ENCODE measurements at places on chromosomes 7 and 10. TPM values are rescaled to one million over a fixed set of nuclear protein-coding genes. Genes with fewer than 3 reads are reported as not detected.

LARP4B gene
- 83.3 TPM for polyA plus RNA-seq

DNA sequence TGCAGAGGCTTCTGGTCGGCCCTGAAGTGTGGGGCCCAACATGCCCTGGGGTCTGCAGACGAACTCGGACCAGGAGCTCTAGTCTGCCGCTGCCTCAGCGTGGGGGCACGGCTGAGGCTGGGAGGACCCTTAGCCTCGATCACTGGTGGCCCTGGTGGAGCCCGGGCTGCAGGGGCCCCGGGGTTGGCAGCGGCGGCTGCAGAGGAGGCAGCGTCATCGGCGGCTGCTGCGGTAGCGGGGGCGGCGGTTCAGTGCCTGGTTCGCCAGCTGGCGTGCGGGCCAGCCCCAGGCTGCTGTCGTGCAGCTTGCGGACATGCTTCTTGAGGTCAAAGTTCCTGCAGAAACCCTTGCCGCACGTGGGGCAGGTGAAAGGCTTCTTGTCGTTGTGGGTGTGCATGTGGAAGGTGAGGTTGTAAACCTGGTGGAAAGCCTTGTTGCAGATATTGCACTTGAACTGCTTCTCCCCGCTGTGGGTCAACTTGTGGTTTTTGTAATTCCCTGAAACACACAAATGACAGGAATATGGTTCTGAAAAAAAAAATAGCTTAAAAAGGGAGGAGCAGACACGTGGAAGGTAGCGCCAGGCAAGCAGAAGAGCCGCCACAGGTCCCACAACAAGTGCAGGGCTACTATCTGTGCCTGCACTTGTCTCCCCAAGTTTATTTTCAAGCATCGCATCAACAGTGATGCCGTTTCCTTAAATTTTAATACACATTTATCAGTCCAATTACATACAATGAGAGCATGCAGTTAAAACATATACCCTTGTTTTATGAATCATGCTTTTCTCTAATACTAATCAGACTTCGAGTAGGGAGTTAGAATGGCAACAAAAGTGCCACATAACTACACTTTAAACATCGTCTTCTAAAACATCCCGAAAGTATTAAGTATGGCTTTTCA lies 2.4 kb downstream of the FEZF1 start:
- DNase-seq, result no peak

DNA sequence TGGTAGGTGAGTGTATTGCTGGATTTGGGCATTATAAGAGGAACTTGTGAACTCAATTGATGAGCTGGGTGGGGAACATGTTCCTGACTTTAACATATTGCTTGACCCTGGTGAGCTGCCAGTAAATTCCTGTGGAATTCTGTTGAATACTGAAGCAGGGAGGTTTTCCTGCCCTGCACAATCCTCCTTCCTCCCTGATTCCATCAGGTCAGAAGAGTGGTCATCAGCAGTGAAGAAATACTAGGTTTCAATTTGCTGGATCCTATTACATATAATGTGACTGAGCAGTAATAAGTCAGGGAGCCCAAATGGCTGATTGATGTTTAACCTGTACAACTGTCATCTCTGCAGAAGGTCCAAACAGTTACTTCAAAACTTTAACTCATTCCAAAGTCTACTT lies 581.2 kb downstream of the SUGCT start:
- DNase-seq, result no peak

- no peak for DNase-seq
Measured at GRCh38 chr10:45602082-45602730, 70.4 kb downstream of the ZFAND4 start.

DNA sequence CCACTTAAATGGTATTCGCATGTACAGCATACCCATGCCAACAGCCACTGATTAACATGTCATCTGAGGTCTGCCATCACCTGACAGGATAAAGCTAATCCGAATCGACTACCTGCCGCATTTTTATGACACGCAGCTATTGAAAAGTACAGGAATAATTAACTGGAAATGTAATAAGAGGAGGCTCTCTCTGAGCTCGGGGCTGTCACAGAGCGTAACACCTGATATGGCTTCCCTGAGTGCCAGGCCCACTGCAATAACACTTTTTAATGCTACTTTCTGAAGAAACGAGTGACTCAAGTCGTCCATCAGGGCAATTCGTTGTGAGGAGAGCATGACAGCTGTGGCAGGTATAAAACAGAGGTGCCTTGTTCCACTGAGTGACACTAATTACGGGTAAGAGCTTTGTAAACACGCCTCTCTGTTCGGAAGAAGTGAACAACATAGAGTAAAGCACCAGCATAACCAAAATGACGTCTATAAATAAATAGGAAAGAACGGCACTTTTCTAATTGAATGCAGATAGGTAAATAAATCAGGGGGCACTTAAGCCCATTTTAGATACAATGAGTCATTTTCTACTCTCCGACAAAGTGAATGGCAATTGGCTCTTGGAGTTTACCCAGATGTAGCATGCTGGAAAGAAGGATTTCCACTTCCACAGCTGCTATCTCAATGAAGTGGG lies 56.5 kb upstream of the CREB5 start:
- no peak for DNase-seq

DNA sequence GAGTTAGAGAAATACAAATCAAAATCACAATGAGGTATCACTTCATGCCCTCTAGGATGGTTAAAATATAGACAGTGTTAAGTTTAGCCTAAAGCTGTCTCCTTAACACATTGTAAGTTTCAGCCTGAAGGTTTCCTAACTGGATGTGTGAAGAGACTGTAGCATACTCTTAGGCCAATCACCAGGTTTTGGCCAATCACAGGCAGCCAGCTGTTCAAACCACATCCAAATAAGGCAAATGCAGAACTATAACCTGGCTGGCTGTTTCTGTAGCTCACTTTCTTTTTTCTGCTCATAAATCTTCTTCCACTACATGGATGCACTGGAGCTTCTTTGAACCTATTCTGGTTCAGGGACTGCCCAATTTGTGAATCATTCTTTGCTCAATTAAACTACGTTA lies 19.7 kb downstream of the ESYT2 start:
- DNase-seq, result no peak

- no peak for DNase-seq
Measured at GRCh38 chr7:129955993-129956543, 3.3 kb upstream of the UBE2H start.

GRCh38 chr7:153772966-153773365 lies 279.2 kb upstream of the DPP6 start:
- no peak for DNase-seq

GRCh38 chr10:3774814-3775695 lies 10.0 kb downstream of the KLF6 start:
- no peak for DNase-seq
